ENCODE measurements at places on chromosomes 6 and 20.

DNA sequence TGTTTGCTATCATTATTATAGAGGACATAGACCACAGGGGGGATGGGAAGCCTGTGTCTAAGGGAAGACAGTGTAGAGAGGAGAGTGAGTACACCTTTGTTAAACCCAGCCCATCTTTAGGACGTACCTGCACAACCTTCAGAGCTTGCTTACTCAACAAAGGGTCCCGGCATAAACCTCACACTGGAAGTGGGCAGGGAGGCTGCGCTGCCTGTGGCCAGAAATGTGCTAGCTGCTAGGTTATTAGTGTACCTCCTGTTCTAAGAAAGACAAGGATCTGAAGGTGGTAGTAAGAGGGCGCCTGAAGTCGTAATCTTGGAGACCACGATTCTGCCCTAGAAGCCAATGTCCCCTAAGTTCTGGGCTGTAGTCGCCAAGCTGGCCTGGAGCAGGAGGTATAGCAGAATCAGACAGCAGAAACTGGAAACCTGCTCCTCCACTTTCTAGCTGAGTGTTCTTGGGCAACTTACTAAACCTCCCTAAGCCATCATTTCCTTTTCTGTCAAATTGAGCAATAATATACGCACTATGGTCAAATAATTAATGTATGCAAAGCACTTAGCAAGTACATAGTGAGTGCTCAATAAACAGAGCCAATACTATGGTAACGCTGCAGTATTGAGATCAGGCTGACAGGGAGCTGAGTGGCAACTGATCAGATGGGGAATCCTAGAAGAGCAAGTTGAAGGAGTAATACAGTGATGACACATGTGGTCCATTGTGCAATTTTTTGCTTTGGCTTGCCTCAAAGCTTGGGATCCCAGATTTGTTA lies 16.8 kb upstream of the AKIRIN2 start:
- no peak for DNase-seq

DNA sequence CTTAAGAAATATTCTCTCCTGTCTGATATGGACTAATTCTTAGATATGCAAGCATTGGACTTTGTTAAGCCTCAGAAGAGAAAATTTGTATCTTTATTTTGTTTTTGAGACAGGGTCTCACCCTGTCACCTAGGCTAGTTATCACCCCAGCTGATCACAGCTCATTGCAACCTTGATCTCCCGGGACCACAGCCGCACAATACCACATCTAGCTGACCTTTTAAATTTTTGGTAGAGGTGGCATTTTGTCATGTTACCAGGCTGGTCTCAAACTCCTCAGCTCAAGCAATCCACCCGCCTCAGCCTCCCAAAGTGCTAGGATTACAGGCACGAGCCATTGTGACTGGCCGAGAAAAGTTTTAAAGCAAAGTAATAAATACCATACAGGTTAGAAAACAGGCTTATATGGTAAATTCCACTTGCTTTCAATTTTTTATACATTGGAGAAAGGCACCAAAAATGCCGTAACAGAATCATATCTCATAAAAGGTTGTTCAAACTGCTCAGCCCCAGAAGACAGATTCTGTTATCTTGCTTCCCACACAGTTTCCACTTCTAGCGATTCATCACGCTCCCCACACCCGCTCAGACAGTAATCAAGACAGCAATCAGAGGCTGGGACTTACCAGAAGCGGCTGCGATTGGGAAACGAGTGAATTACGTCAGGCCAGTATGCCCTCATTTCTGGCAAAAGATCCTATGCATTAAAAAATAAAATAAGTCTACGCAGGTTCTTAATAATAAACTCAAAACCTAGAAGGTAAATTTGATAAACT lies 13.8 kb downstream of the RNASET2 start:
- no peak for DNase-seq

GRCh38 chr6:31037169-31037568 lies 26.9 kb downstream of the MUC22 start:
- DNase-seq = no peak

DNA sequence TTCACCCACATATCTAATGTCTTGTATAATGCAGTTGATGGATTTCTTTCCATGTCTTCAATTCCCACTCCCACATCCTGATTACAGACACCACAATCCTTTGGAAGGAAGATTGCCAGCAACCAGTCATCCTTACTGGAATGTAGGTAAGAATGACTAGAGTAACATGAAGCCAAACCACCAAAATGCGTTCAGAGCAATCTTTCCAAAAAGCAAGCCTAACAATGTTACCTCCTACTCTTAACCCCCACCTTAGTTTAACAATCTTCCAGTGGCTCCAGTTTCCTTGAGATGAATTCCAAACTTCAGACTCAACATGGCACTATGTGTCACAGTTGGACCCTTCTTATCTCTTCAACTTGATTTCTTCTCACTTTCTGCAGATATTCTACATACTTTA lies 685.6 kb downstream of the DOK5 start:
- no peak for DNase-seq

DNA sequence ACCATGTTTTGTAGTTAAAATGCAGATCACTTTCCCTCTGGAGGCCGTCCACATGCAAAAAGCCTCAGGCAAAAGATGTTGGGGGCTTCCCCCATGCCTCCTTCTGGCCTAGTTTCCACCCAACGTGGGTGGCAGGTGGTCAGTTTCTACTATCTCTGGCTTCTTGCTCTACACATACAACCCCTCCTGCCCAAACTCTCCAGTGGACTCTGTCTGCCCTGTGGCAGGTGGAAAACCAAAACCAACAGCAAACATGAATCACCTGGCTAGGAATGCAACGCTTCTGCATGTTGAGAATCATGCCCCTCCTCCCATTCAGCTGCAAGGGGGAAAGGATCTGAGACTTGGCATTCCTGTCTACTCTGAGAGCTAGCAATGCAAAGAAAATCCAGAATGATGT lies 94.8 kb downstream of the MBOAT1 start:
- DNase-seq = no peak

- no peak for DNase-seq
These were observed 73.0 kb downstream of the TIAM2 start for GRCh38 chr6:155067956-155068615.
